ENCODE measurements at places on chromosomes 2 and 18.
A peak's percentile ranks its signal among the peaks of the same experiment; 100 is the strongest.

- H3K4me3 ChIP-seq = no peak overlapping the region
- no peaks in the 10 kb centered on the region for H3K27me3 ChIP-seq
- peaks cover 16% of the 10 kb centered on the region for H3K4me1 ChIP-seq
- H3K27ac ChIP-seq = no peak overlapping the region
- no peak for DNase-seq
These were observed 87.3 kb upstream of the LCLAT1 start for GRCh38 chr2:30359644-30360167.

DNA sequence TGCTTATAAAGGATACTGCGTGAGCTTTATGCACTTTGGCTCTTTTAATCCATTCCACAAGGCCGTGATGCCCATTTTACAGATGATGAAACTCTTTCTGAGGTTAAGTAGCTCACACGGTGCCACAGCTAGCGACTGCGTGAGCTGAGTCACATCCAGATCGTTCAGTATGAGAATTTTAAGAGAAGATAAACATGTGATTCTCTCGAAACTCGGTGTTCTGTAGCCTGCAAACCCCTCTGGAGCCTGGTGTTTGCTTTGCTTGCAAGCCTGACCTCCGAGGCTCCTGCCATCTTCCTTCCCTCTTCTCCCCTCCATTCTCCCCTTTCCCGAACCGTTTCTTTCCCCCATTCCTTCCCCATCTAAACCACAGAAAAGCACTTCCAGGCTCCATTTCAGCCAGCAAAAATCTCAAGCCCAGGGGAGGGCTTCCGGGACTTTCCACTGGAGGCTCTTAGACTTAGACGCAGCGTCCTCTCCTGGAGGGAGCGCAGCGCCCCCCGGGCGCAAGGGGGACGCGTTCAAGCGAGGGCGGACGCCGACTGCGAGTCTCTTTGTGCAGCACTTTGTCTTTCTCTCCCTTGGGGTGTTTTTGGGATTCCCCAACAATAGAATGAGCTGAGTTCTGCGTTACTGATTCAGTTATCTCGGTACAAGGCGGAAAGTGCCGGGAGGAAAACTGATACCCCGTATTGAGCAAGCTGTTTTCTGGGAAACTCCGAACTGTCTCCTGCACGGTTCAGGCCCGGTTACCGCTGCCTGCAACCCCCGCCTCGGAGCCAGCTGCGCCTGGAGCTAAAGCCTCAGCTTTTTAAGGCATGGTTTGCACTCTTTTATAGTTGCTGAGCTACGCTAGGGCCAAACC is 38.0 kb downstream of the CYP1B1 start:
- H3K27me3 ChIP-seq = 0 out of 2 replicates have a peak, but pooled peaks cover 3% of the 10 kb centered on the region
- DNase-seq = no peak
- H3K4me3 ChIP-seq = no peak overlapping the region
- no peaks in the 10 kb centered on the region for H3K4me1 ChIP-seq
- H3K36me3 ChIP-seq = no peaks in the 10 kb centered on the region

DNA sequence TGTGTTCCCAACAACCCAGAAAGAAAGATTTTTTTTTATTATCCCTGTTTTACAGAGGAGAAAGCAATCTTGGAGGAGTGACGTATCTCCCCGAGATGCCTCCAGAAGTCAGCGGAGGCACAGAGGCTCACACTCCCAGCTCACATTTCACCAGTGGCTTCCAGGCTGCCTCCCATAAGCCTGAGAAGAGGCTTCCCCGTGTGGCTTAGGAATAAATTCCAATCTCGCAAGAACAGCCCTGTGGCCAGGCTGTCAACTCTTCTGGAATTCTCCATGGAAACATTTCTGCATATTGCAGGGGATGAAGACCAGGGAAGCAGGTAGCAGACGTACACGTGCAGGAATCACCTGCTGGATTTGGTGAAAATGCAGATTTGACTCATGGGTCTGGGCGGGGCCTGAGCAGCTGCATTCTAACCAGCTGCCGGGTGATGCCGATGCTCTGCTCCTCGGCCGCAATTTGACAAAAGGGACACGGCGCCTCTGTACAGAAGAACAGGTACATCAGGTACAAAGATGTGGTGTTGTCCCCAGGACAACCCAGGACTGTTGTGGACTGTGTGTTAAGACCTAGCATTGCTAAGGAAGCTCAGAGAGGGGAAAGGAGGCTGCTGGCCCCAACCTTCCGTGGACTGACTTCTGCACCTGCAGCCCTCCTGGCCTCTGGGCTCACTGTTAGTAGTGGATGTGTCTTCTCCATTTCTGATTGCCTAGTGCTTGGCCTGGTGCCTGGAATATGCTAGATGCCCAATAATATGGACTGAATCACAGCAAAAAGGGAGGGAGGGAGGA is 114.2 kb upstream of the ID2 start:
- DNase-seq = no peak
- H3K27ac ChIP-seq = no peak overlapping the region
- peaks cover 7% of the 10 kb centered on the region for H3K4me1 ChIP-seq
- no peaks in the 10 kb centered on the region for H3K36me3 ChIP-seq
- no peaks in the 10 kb centered on the region for H3K27me3 ChIP-seq

DNA sequence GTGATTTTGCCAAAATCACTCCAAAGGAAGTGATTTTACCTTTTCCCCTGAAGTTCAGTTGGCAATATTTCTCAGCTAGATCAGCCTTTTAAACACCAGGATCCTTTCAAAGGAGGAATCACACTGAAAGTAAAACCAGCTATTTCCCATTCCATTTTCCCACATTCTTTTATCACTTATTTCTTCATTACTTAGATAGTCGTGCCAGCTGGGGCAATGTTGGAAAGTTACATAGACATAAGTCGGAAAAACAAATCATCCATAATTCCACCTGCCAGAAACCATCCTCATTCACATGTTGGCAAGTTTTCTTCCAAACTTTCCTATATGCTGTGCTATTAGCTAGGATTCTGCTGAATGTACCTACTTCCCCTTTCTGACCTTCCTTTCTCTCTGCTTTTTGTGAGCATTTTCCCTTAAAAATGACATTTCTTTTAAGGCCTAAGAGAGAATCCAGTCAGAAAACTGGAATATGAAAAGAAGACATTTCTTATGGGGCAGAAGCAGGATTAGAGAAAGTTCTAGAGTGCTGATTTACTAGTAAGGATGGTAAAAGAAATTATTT is 170.0 kb upstream of the STK17B start:
- DNase-seq = no peak
- H3K27ac ChIP-seq = no peak overlapping the region
- no peaks in the 10 kb centered on the region for H3K27me3 ChIP-seq
- no peak overlapping the region for H3K4me3 ChIP-seq

GRCh38 chr2:182822733-182823132 is 43.7 kb downstream of the FRZB start:
- H3K4me3 ChIP-seq = no peak overlapping the region
- peaks cover 9% of the 10 kb centered on the region for H3K27me3 ChIP-seq
- no peak for DNase-seq
- H3K36me3 ChIP-seq = no peaks in the 10 kb centered on the region

- DNase-seq = peak; percentile 72
- H3K4me3 ChIP-seq = no peak overlapping the region
- H3K4me1 ChIP-seq = peaks cover 53% of the 10 kb centered on the region
- no peaks in the 10 kb centered on the region for H3K27me3 ChIP-seq
- H3K36me3 ChIP-seq = no peaks in the 10 kb centered on the region
- H3K27ac ChIP-seq = peak overlapping the region; percentile 46
These were observed 53.4 kb downstream of the LIMS1 start for GRCh38 chr2:108587621-108588020.

DNA sequence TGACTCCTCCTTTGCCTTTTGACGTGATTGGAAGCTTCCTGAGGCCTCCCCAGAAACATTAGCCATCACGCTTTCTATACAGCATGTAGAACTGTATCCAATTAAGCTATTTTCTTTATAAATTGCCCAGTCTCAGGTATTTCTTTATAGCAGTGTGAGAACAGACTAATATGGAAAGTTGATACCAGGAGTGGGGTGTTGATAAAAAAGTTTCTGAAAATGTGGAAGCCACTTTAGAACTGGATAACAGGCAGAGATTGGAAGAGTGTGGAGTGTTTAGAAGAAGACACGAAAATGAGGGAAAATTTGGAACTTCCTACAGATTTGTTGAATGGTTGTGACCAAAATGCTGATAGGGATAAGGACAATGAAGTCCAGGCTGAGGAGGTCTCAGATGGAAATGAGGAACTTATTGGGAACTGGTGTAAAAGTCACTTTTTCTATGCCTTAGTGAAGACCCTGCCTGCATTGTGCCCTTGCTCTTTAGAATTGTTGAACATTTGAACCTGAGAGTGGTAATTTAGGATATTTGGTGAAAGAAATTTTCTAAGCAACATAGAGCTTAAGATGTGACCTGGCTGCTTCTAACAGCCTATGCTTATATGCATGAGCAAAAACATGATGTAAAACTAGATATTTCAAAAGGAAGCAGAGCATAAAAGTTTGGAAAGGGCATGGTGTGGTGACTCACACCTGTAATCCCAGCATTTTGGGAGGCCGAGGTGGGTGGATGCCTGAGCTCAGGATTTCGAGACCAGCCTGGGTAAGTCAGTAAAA is 969.7 kb downstream of the DSC3 start:
- DNase-seq = no peak
- H3K4me3 ChIP-seq = no peak overlapping the region
- H3K27ac ChIP-seq = no peak overlapping the region
- H3K4me1 ChIP-seq = peaks cover 7% of the 10 kb centered on the region

GRCh38 chr2:157441072-157441454 is 2.8 kb downstream of the CYTIP start:
- no peak overlapping the region for H3K4me3 ChIP-seq
- peaks cover 28% of the 10 kb centered on the region for H3K27me3 ChIP-seq
- no peak for DNase-seq
- H3K4me1 ChIP-seq = no peaks in the 10 kb centered on the region
- no peaks in the 10 kb centered on the region for H3K36me3 ChIP-seq
- H3K27ac ChIP-seq = no peak overlapping the region

DNA sequence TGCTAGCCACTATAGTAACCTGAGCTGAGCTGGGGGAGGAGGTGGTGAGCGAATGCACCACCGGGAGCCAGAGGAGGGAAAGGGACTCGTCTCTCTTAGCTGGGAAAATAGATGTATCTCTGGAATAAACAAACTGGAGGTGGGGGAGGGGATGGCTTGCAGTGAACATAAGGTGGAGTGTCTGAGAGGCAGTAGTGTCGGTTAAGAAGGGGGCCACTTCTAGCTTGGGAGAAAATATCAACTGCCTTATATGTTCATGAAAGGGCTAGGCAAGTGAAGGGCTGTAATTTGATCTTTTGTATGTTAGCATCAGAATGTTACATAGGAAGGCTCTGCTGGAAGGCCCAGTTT is 2.2 kb downstream of the SETBP1 start:
- H3K4me3 ChIP-seq = no peak overlapping the region
- peak; percentile 25 for DNase-seq
- H3K36me3 ChIP-seq = no peaks in the 10 kb centered on the region
- no peak overlapping the region for H3K27ac ChIP-seq
- H3K27me3 ChIP-seq = no peaks in the 10 kb centered on the region

DNA sequence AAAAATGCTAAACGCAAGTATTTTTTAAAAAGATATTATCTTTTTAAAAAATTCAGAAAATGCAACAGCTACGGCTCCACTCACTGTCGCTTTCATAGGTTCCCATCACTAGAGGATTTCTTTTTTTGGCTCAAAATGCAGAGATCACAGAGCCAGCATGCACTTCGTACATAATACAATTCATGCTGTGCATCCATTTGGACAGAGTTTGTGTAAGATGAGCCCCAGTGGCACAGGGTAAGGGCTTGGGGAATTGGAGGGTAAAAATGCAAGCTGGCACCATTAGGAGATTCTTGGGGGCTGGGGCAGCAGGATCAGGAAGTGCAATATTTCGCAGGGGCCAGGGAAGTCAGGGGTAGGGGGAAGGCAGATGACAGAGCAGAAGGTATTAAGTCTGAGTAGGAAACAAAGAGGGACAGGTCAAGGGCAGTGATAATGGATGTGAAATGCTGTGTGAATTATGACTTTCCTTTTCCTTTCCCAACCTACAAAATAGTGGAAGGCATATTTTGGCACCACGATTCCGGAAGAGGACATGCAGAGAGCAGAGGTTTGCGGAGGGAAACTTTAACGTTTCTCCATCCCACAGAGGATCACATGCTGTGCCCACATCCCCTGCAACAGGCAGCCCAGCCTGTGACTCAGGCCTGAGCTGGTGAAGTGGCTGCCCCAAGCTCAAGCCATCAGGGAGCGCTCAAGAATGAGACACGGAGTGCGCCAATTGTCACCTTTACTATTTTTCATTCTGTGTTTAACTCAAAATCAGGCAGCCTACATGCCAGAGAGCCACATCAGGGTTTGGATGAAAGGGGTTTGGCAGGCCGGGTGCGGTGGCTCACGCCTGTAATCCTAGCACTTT is 4.7 kb downstream of the CAPG start:
- H3K27ac ChIP-seq = no peak overlapping the region
- peak; percentile 29 for DNase-seq
- no peak overlapping the region for H3K4me3 ChIP-seq
- no peaks in the 10 kb centered on the region for H3K36me3 ChIP-seq
- H3K4me1 ChIP-seq = peaks cover 17% of the 10 kb centered on the region

DNA sequence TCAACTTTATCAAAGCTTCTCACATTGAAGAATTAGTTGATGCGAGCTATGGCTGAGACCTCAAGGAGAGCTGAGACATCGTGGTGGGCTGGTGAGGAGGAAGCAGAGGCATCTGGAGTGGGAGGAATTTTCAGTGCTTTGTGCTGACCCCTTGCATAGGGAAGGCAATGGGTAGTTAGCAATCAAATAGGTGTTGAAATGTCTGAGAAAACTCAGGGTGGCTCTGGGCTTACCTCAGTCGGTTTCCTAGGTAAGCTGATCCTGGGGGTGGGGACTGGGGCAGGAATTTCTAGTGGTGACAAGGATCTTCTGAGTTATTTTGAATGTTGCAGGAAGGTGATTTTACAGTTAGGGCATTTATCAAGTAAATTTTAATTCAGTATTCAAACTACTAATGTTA is 20.7 kb upstream of the DPP10 start:
- DNase-seq = no peak
- no peaks in the 10 kb centered on the region for H3K36me3 ChIP-seq
- H3K4me3 ChIP-seq = no peak overlapping the region
- no peak overlapping the region for H3K27ac ChIP-seq
- H3K4me1 ChIP-seq = no peaks in the 10 kb centered on the region
- H3K27me3 ChIP-seq = peaks cover 37% of the 10 kb centered on the region
